BE2C (cell line): ENCODE measurements at places on chromosomes 7 and 10.

GRCh38 chr7:24580283-24580946 lies 7.2 kb downstream of the PALS2 start:
- DNase-seq, result no peak

GRCh38 chr7:28458732-28459131 lies 46.4 kb downstream of the CREB5 start:
- no peak for DNase-seq

- DNase-seq, result no peak
Observed at GRCh38 chr10:126101325-126101724, 205.0 kb downstream of the FANK1 start.

- DNase-seq, result no peak
Observed at GRCh38 chr10:115093776-115094408, 727 bp downstream of the ATRNL1 start.

- no peak for DNase-seq
Observed at GRCh38 chr7:72391821-72392377, 20.2 kb downstream of the CALN1 start.

DNA sequence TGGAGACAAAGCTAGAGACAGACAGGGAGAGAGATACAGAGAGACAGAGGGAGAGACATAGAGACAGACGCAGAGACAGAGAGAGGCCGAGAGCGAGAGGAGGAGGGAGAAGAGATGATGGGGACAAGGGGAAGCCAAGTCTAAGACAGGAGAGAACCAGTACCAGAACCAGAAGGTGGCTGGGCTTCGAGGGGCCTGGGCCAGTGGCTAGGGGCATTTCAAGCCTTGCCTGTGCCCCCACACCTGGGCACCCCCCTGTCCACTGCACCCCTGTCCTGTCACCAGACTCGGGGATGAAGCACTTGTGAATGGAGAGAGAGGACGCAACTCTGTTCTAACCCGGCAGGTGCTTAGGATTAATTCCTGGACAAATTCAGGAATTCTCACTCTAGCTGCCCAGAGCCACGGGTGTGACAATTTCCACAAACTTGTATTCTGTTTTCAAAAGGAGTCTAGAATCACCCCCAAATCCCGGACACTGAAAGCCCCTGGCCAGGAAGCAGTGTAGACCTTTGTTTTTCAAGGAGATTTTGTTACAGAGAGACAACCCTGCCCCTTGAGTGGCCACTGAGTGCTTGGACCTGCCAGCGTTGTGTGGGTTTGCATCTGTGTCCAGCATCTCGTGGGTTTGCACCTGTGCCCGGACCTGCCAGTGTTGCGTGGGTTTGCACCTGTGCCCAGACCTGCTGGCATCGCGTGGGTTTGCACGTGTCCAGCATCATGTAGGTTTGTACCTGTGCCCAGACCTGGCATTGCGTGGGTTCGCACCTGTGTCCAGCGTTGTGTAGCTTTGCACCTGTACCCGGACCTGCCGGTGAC lies 157.3 kb downstream of the WDR37 start:
- no peak for DNase-seq

- no peak for DNase-seq
Observed at GRCh38 chr7:33075818-33076518, 13.4 kb upstream of the NT5C3A start.

GRCh38 chr10:29998142-29998808 lies 61.1 kb downstream of the JCAD start:
- peak; percentile 72 for DNase-seq

DNA sequence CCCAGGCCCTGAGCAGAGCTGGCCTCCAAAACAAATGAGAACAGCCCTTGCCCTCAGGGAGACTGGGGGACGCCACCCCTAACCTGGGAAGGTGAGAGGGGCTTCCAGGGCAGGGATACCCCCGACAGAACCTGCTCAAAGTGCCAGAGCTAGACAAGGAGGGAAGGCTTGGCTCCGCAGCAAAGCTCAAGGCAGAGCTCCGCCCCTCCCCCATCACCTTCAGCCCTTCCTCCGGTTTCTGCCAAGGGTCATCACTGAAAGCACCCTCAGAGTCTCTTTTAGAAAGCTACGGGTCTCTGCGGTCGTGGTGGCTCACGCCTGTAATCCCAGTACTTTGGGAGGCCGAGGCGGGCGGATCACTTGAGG lies 73.4 kb upstream of the CUX1 start:
- DNase-seq, result no peak

DNA sequence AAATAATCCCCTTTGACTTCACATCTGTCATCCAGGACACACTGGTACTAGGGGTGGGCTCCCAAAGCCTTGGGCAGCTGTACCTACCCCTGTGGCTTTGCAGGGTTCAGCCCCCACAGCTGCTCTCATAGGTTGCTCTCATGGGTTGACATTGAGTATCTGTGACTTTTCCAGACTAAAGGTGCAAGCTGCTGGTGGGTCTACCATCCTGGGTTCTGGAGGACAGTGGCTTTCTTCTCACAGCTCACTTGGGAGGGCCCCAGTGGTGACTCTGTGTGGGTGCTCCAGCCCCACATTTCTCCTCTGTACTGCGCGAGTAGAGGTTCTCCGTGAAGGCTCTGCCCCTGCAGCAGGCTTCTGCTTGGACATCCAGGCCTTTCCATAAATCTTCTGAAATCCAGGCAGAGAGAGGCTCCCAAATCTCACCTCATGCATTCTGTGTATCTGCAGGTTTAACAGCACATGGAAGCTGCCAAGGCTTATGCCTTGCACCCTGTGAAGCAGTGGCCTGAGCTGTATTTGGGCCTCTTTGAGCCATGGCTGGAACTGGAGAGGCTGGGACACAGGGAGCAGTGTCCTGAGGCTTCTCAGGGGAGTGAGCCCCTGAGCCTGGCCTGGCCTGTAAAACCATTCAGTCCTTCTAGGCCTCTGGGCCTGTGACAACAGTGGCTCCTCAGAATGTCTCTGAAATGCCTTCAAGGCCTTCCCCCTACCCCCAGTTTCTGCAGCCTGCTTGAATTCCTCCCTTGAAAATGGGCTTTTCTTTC lies 52.2 kb downstream of the TRIM24 start:
- no peak for DNase-seq

GRCh38 chr7:11589251-11589650 lies 242.7 kb downstream of the THSD7A start:
- no peak for DNase-seq

DNA sequence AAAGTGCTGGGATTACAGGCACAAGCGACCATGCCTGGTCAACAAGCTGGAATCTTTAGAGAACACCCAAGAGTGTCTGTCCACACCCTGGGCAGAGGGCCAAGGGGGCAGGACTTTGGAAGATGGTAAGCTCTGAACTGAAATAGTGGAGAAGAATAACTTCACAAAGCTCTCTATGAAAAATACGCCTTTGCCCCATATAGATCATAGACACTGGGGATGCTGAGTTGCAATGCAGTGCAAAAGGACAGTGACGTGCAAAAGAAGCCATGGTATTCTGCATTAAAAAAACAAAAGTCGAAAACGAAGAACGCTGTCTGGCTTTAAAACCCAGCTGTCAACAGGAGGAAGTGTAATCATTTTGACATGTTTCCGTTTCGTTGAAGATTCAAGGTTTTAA lies 353.6 kb downstream of the CALN1 start:
- DNase-seq, result no peak

DNA sequence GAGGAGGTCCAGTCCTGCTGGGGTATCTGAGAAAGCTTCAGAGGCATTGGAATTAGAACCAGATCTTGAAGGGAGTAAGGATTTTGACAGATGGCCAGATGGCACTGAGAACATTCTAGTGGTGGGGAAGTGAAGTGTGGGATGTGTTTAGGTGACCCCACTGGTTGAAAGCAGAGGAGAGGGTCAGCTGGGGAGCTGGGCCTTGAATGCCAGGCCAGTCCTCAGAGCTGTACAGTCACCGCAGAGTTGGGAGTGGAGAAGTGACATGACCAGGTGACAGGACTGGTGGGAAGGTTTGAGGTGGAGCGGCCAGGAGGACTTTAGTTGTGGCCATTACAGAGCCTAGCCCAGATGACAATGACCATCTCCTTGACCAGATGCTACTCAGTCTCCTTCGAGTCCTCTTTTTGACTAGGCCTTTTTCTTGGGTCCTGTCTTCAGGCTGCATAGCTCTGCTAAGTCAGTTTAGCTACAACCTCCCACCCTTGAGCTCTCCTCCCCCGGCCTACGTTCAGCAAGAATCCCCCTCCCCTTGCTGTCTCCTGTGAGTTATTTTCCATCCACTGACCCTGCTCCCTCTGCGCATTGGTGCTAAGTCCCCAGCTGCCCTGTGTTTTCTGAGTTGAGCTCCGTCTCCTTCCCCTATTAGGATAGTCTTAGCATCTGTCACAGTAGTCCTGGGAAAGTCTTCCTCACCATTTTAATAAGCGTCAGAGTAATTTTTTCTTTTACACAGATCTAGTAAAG lies 56.3 kb downstream of the CCNY start:
- no peak for DNase-seq

- DNase-seq, result no peak
Observed at GRCh38 chr10:32141018-32141807, 85.0 kb upstream of the KIF5B start.

DNA sequence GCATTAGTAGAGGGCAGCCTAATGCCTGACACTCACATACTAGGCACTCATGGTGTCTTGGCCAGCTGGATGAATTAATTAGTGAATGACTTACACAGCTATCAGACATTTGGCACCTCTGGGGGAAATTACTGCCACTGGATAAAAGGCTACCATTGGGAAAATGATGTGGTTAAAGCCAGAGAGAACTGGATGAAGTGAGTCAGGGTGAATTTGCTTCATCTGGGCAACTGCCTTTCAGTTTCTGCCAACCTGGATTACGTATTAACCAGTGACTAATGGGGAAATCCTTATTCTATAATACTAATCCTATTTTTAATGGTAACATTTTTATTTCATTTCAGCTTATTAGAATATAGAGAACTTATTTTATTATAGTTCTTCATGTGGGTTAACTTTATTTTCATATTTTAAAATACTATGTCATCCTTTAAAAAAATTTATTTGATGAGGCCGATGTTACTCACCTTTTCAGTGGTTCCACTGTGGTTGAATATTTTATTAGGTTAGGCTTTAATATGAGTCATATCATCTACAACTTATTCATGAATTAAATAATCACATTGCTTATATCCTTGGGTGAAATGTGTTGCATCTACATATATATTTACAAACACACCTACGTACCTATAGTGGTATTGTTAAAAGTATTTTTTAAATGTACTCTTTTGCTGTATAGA lies 85.6 kb upstream of the CAPZA2 start:
- DNase-seq, result no peak
